ENCODE measurements at places on chromosomes 4 and X.

DNA sequence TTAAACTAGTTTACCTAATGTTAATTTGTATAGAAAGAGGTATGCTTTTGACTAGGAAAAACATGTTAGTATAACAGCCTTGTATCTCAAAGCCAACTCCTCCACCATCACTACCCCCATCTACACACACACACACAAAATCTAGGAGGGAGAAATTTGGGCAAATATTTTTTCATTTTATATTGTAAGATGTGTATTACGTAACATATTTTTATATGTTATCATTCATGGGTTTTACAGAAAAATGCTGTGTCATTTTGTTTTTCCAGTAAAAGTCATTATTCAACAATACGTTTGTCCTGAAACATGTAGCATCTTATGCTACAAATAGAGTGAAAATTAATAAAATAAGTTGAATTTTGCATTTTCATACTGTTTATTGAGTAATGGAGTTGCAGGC is 3.0 kb downstream of the SULT1B1 start:
- no peak for DNase-seq

DNA sequence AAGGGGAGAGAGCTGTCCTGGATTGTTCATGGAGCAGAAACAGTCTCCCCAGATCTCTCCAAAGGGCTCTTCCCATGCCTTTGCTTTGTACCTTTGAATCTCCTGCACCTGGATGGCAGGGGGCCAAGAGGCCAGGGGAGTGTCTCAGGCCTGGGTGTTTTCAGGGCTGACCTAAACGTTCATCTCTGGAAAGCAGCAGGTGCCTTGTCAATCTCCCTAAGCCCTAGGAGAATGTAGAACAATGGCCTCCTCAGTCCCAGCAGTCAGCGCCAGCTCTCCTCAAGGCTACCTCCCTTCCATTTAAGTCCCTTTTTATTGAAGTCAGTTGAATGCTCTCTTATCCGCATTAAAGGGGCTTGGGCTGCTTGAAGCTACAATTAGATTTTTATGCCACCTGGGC is 31.2 kb upstream of the NSUN7 start:
- no peak for DNase-seq

GRCh38 chr4:11480683-11481082 is 52.0 kb upstream of the HS3ST1 start:
- DNase-seq = no peak

- no peak for DNase-seq
Observed at GRCh38 chr4:1300466-1301455, 11.1 kb downstream of the MAEA start.

DNA sequence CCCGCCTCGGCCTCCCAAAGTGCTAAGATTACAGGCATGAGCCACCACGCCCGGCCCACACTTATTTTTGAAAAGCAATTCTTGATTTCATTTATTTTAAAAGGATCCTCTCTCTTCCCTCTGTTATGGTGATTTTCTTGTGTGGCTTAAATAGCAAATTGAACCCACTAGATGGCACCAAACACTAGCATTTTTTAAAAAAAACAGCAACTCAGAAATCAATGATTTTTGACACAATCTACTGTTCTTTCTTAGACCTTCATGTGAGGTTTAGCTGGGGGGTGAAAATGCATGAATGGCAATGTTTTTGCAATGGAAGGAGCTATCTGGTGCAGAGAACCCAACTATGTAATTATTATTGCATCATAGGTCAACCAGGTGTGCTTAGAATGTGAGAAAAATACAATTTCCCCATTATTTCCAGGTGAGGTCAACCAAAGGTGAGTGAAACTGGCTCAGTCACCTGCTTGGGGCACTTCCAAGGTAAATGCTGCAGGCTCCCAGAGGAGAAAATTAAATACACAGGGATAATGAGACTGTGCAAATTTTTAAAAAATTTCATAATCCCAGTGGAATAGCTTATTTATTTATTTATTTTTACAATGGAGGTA is 226.7 kb upstream of the PRKX start:
- DNase-seq = no peak

DNA sequence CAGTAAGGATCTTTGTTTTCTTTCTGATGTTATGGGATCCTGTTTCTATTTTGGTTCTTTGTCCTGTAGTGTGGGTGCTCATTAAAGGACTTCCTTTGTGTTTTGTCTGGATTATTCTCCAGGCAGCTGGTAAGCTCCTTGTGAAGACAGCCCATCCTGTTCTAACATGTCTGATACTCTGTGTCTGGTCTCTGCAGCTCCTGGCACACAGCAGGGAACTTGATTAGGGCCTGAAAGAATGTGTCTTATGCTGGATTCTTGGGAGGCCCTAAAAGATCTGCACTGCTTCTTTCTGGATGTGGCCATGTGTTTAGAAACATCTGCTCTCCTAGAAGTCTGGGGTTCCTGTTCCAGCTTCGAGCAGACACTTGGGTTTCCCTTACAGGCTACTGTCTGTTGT is 38.1 kb upstream of the ATXN3L start:
- DNase-seq = peak; percentile 72

- DNase-seq = no peak
Observed at GRCh38 chrX:108307132-108308085, 130.8 kb downstream of the COL4A6 start.

- no peak for DNase-seq
Observed at GRCh38 chr4:161929956-161930355, 233.8 kb downstream of the FSTL5 start.

GRCh38 chrX:67692246-67692645 is 148.4 kb downstream of the AR start:
- DNase-seq = no peak

DNA sequence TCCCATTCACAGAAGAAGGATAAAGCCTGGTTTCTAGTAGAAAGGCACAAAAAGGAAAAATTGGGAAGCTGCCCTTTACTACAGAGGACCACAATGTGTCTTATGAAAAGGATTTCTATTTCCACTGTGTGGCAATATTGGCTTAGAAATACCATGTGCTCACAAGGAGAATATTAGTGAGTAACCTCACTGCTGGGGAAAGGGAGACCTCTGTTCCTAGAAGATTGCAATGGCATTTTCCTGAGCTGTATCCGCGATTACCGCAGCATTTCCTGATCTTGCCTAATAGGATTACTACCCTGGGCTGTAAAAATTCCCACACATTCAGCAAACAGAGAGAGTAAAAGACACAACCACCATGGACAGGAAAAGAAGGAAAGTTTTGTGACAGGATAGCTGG is 308.8 kb upstream of the TECRL start:
- DNase-seq = no peak

- DNase-seq = no peak
Observed at GRCh38 chrX:40152173-40152711, 54.5 kb upstream of the BCOR start.

- no peak for DNase-seq
Observed at GRCh38 chr4:74624351-74625151, 169.8 kb downstream of the BTC start.

GRCh38 chr4:159014859-159015258 is 88.0 kb upstream of the RAPGEF2 start:
- DNase-seq = no peak

GRCh38 chr4:1879485-1879884 is 8.3 kb downstream of the NSD2 start:
- DNase-seq = no peak

- no peak for DNase-seq
Observed at GRCh38 chr4:185920171-185920570, 108.2 kb upstream of the SORBS2 start.

DNA sequence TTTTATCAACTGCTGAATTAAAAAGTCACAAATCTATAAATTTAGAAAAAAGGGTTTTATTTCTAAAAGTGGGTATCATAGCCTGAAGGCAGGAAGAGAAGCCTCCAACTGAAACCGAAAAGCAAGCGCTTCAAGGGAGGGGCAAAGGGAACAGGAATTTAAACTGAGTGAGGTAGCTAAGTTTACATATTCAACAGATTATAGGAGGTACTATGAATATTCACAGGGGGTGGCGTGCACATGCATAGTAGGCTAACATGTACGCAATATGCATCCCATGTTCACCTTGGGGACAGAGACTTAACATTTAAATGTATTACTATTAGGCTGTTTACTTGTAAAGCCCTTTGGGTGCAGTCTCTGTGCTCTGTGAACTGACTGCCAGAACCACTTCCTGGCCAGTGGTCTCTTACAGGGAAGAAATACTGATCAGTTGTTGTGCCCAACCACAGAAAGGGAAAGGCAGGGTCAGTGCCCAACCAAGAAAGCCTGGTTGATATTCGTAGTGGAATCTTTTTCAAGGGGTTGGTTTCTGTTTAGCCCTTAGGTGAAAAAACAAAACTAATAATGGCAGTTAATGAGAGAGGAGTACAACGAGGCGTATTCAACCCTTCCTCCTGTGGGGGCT is 168.7 kb upstream of the GALNTL6 start:
- no peak for DNase-seq

DNA sequence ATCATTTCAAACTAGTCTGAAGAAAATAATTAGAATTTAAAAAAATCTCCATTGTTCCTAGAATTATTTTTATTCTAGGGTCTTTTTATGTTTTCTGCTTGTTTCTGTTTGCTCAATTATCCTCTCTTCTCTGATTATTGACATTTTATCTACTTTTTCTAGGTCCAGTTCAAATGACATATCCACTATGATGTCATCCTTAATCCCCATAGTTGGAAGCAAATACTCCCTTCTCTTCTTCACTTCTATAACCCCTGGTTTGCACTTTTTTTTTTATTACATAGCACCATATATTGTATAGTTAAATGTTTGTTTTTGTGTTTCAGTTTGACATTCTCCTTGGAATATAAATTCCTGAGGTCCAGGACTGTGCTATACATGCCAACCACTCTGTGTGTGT is 82.6 kb downstream of the CT47B1 start:
- DNase-seq = no peak

DNA sequence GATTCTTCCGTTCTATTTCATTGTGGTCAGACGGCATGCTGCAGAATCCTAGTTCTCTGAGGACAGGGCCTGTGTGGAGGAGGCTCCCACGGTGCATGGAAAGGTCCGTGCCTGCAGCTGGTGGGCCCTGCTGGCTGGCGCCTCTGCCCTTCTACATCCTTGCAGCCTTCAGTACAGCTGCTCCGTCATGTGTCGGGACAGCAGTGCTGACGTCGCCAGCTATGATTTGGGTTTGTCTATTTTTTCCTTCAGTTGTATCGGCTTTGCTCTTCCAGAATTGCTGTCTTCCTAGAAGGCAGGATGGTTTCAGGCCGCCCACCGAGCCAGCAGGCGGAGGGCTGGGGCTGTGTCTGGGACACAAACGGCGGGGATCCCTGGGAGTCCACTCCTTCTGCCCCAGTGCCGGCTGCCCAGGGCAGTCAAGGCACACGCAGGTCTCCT is 32.1 kb upstream of the CPLX1 start:
- DNase-seq = no peak

DNA sequence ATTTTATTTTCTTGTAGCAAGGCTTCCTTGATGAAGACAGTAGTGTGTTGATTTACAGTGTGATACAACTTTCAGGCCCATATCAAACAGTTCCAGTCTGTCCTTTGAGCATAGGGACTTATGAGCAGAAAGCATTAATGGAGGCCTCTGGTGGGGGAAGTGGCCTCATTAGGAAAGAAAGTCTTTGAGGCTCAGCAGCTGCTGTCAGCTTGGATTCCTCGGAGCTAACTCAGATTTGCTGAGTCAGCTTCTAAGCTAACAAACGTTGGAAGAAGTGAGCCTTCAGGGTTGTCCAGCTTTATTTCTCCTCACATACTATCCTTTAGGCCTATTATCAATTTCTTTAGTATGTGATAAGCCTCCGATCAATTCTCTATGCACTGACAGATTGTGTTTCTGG is 15.8 kb upstream of the SFRP2 start:
- no peak for DNase-seq

DNA sequence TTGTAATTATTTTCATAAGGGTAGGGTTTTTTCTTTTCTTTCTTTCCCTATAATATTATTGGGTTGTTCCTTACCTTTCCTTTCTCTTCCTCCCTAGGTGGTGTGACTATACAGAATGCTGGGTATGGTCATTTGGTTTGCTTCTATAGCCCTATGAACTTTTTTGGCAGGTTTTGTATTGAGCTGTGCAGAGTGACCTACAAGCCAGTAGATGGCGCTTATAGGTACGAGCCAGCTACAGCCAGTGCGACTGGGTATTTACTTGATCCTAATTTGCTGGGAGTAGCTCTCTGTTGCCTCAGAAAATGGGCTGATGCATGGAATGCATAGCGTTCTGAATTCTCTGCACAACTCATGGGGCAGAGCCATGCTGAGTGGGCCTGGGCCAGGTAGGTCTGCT is 423.3 kb downstream of the MAGEE1 start:
- no peak for DNase-seq

DNA sequence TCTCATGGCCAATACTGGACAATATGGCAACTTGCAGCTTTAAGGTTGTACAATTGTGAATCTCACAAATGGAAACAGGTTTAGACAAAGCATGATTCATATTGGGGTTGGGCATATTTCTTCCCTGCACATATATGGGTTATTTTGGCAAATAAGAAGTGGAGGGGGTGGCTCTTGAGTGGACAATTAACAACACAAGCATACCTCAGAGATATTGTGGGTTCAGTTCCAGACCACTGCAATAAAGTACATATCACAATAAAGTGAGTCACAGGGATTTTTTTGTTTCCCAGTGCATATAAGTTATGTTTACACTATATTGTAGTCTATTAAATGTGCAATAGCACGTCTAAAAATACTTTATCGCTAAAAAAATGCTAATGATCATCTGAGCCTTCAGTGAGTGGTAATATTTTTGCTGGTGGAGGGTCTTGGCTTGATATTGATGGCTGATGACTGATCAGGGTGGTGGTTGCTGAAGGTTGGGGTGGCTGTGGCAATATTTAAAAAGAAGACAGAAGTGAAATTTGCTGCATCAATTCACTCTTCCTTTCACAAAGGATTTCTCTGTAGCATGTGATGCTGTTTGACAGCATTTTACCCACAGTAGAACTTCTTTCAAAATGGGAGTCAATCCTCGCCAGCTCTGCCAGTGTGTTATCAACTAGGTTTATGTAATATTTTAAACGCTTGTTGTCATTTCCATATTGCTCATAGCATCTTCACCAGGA is 50.5 kb upstream of the OGT start:
- DNase-seq = no peak

GRCh38 chr4:139278912-139279759 is 889 bp downstream of the MGARP start:
- no peak for DNase-seq

- no peak for DNase-seq
Observed at GRCh38 chr4:157564771-157565170, 344.2 kb downstream of the GRIA2 start.

DNA sequence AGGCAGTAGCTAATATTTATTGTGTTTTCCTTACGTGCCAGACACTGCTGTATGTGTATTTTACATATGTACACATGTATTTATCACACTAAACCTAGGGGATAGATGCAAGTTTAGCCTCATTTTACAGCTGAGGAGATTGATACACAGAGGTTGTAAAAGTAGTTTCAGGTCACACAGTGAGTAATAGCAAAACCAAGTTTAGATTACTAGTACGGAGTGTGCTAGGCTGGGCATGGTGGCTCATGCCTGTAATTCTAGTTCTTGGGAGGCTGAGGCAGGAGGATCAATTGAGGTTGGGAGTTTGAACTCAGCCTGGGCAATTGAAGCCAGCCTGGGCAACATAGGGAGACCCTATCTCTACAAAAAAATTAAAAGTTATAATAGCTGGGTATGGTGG is 701.1 kb upstream of the ATOH1 start:
- no peak for DNase-seq

GRCh38 chr4:74930162-74930561 is 2.8 kb upstream of the PARM1 start:
- no peak for DNase-seq
